ENCODE measurements at places on chromosomes 11 and 22. TPM values are rescaled to one million over a fixed set of nuclear protein-coding genes. Genes with fewer than 3 reads are reported as not detected.

- no peak for DNase-seq
Observed at GRCh38 chr11:31301549-31302510, 67.7 kb downstream of the DCDC1 start.

DNA sequence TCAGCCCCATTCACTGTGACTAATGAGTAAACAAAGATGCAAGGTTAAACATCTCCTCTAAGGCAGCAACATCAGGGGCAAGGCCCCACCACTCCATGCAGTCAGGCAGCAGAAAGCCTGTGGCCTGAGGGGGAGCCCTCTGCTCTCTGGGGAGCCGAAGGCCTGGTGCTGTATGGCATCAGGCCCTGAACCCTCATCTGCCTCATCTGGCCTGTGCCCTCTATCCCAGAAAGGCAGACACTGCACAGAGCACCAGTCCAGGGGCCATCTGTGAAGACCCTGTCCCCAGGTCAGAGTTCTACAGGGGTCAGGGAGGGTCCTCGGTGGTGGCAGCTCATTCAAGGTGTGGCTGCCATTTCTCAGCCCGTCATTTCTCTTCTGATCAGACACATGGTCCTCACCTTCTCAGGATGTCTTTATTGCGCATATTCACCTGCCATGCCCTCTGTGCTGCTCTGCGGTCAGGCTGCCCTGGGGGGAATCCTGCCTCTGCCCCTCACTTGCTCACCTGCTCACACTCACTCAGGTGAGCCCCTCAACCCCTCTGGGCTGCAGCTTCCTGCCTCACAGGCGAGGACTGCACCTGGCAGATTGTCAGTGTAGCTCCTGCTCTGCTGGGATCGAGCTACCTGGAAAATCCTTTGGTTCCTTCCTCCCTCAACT is 103.1 kb upstream of the PITPNB start:
- DNase-seq, result no peak

GRCh38 chr22:40423310-40423688 is 52.9 kb downstream of the SGSM3 start:
- DNase-seq, result no peak

DNA sequence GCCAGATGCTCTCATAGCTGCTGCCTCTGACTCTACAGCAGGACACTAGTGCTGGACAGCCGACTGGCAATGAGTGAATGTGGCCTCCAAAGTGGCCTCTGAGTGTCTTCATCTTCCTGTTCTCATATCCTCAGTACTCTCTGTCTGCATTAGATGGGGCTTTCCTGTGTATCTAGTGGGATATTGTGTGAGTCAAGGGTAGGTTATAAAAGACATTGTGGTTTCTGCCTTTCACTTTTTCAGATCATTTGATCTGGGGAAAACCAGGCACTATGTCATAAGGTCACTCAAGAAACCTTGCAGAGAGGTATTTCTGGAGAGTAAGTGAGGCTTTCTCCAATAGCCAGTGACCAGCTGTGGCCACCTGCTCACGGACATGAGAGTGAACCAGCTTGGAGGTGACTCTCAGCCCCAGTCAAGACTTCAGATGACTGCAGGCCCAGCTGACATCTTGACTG is 333.6 kb upstream of the NCAM1 start:
- DNase-seq, result no peak

DNA sequence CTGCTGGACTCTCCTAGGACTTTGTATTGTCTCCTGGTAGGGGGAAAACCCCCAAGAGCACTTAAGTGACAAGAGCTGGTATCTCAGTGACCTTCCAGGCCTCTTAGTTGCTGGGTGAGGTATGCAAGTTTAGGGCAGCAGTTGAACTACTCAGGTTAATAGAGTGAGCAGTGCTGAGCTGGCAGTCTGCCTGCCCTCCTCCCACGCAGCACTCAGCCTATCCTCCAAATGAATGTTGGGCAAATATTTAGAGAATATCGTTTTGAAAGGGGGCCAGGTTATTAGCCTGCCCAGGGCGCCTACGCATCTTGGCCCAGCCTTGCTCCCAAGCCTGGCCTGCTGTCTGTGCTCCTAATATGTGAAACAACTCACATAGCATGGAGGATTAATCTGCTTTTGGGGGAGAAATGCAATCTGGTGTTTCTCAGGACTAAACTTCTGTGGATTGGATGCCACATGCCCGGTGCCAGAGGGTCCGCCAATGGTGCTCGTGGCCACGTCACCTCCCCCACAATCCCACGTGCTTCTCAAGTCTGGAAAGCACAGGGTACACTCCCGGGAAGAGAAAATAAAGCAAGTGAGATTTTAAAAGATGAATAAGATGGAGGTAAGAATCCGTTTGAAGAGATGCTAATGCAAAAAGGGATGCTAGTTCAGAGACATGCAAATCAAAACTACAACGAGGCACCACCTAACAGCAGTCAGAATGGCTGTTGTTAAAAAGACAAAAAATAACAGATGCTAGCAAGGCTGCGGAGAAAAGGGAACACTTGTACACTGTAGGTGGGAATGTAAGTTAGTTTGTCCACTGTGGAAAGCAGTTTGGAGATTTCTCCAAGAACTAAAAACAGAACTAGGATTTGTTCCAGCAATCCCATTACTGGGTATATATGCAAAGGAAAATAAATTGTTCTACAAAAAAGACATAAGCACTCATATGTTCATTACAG is 67.7 kb downstream of the SPON1 start:
- DNase-seq, result no peak

DNA sequence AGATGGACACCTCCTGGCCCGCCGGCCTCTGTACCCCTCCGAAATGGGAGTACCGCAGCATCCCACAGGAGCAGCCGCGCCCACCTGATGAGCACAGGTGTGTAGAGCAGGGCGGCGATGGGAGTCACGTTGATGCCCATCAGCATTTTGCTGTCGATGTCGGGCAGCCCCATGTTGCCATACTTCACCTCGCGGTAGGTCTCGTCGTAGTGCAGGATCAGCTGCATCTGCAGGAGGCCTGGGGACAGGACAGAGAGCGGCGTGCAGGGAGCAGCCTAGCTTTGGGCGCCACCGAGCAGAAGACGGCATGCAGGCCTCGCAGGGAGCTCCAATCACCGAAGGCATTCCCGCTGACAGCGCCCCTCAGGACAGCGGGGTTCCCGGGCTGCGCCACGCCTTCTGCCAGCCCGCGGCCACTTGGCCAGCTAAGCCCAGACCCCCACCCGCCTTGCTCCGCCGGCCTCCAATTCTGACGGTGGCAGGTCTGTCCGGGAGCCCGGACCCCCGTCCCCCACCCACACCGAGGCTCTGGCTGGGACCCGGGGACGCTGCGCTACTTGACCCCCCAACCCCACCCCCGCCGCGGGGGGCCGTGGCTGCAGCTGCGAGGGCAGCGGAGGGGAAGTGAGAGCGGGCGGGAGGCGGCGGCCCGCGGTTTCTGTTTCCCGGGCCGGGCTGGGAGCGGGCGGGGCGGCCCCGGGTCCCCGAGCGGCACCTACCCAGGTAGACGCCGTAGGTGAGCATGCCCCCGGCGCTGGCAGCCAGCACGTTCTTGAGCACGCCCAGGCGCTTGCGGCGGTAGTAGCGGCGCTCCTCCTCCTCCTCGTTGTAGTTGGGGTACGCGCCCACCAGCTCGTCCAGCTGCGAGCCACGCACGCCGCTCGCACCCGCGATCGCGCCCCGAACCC is 705 bp downstream of the UNC93B1 start:
- DNase-seq, result no peak

- DNase-seq, result no peak
Observed at GRCh38 chr22:49587421-49587820, 240.3 kb downstream of the BRD1 start.

DNA sequence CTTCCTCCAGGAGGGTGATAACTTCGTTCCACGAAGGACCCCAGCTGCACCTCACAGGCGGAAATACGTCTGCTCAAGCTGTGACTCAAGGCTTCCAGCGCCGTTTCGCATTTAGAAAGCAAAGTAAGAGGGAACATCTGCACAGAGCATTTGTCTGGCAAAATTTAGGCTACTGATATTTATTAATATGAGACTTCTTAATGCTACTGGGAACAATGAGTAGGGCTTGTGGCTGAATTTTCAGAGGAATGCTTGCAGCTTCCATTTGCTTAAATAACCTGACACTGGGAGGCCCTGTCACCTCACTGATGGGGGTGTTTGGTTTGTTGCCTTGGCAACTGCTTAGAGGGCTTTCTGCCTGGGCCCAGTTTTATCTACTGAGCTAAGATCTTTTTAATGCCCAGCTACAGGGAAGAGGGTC is 14.7 kb upstream of the ST14 start:
- no peak for DNase-seq

SAC3D1 gene
- 5.9 TPM for polyA plus RNA-seq

PYGM gene
- 0.10 TPM for polyA plus RNA-seq

DDX25 gene
- not detected for polyA plus RNA-seq

OR51E2 gene
- not detected for polyA plus RNA-seq

MUC5B gene
- not detected for polyA plus RNA-seq

TESMIN gene
- polyA plus RNA-seq, result 1.5 TPM

TMEM191B gene
- polyA plus RNA-seq, result 0.44 TPM
